ENCODE measurements at places on chromosomes 1 and 21.
A peak's percentile ranks its signal among the peaks of the same experiment; 100 is the strongest.

DNA sequence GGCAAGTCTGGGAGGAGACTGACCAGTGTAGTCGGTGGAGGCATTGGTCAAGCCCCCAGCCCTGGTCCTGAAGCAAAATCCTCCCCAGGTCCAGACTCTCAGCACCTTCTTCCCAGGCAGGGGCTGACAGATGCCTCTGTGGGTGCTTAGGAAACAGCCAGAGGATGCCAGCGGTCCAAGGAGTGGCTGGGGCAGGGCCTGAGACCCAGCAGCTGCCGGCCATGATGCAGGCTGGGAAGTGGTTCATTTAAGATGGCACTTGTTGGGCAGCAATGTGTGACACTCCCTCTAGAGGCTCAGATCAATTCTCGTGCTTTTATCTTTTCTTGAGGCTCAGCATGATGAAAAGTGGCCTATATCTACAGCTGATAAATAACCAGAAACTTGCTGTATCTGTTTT lies 165.0 kb upstream of the VAMP3 start:
- DNase-seq = no peak

GRCh38 chr1:191174298-191174697 lies 696.6 kb upstream of the BRINP3 start:
- DNase-seq = no peak

DNA sequence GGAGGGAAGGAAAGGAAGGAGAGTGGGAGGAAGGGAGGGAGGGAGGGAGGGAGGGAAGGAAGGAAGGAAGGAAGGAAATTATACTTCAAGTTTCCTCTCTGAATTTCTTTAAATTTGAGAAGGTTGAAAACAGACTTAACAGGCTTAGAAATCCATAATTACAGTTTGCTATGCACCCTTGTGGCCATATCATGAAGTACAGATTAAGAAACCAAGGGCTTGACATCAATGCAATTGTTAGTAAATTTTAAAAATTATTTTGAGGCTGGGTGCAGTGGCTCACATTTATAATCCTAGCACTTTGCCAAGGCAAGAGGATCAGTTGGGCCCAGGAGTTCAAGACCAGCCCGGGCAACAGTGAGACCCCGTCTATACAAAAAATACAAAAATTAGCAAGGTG lies 14.4 kb downstream of the ANP32E start:
- no peak for DNase-seq

- DNase-seq = no peak
Observed at GRCh38 chr1:15324869-15325335, 77.9 kb downstream of the FHAD1 start.

DNA sequence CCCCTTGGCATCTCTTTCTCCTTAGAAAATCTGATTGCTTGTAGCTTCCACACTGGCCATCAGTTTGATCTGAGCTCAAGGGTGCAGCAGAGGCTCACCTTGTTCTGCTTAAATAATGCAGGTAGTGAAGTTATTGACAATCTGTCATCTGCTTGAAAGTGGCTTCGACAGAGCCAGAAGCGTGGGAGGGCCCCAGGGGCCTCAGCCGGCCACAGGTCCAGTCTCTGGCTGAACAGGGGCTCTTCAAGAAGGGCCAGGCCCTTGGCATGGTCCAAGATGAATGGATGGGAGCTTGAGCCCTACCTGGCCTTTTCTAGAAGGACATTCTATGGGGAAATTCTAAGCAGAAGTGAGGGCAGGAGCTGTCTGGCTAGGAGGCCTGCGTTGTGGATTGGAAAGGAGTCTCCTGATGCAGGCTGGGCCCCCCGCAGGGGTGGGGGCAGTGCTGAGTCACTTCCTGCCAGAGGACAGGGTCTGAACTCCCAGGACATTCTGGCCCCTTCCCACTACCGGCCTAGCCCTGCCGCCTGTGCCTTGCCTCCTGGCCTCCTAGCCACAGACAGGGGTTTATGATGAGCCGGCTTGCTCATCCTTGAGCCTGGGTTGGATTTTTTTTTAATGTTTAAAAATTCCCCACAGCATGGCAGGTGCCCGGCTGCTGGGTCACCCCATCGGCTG lies 162.3 kb upstream of the VAMP3 start:
- DNase-seq = no peak

DNA sequence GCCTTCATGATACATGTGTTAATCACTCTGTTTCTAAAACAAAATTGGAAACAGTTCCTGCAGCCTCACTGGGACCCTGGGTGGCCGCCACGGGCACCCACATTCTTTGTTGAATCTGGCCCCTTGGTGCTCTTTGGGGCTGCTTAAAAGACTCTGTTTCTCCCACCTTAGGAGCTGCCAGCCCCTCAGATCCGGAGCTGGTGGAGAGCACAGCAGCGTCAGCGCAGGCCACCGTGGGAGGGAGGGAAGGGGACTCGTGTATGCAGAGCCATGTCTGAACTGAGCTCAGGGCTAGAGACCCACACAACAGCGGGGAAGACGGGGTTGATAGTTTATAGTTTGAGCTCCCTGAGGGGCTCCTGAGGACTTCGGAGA lies 121.2 kb downstream of the CNIH3 start:
- DNase-seq = no peak

DNA sequence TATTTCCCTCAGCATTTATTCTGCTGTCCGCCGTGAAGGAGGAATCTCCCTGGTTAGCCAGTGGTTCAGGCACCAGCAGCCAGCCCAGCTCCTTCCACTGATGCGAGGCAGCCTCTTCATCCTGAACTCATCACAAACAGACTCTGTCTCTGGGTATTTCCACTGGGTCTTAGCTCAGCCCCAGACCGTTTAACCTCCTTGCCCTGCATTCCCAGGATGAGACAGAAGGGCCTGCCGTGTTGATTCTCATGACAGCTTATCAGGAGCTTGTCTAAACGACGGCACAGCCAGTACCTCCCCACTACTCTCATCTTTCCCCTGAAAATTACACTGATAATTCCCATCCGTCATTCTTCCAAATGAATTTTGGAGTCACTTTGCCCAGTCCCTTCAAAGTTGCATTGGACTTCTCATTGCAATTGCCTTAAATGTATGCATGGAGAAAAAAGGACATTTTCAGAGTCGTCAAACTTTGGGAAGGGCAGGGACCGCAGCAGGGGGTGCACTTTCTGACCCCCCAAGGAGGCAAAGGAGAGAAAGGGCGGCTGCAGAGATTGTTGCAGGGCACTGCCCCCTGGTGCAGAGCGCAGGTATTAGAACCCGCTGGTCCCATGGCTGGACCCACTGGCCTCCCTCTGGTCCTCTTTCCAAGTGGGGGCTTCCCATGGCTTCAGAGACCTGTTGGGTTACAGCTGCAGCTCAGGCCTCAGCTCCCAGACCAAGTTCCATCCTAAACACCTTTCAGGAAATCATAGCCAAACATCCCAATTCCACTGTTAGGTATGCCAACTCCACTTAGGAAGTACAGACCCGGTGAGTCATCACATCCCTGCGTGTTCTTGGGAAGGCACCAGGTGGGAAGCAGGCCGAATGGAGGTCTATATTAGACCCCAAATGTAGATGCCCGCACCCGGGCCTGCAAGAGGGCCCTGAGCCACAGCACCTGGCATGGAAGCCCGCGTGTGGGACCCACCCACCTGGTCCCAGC lies 3.7 kb upstream of the MEGF6 start:
- DNase-seq = no peak

- DNase-seq = no peak
Observed at GRCh38 chr1:240575981-240576662, 35.8 kb downstream of the GREM2 start.

DNA sequence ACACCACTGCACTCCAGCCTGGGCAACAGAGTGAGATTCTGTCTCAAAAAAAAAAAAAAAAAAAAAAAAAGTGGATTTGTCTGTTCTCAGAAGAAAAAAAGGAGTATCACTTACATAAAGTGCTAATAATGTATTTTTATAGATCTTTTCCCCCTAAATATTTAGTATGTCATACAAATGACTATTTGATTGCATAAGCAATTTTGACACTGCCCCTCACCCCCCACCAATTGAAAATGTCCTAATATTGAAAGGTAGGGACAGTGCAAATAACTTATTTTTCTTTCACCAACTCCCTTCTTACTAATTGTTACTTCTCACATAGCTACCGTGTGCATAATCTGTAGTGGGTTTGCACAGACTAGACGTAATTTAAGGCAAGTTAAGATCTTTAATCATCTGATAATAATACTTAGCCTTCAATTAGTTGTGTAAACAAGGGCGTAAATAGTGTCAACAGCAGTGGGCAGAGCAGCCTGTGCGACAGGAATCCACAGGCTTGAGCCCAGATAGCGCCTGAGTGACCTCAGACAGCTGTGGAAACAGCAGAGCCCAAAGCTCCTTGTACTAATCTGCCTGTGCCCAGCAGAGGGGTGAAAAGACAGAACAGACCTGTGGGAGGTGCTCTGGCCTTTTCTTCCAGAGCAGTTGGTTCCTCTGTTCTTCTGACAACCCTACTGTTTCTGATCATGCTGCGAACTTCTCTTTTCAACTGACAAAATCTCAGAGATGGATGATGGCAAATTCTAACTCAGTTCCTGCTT lies 4.5 kb upstream of the IER5 start:
- no peak for DNase-seq

GRCh38 chr1:194289569-194290266 lies 1103.3 kb upstream of the B3GALT2 start:
- no peak for DNase-seq

DNA sequence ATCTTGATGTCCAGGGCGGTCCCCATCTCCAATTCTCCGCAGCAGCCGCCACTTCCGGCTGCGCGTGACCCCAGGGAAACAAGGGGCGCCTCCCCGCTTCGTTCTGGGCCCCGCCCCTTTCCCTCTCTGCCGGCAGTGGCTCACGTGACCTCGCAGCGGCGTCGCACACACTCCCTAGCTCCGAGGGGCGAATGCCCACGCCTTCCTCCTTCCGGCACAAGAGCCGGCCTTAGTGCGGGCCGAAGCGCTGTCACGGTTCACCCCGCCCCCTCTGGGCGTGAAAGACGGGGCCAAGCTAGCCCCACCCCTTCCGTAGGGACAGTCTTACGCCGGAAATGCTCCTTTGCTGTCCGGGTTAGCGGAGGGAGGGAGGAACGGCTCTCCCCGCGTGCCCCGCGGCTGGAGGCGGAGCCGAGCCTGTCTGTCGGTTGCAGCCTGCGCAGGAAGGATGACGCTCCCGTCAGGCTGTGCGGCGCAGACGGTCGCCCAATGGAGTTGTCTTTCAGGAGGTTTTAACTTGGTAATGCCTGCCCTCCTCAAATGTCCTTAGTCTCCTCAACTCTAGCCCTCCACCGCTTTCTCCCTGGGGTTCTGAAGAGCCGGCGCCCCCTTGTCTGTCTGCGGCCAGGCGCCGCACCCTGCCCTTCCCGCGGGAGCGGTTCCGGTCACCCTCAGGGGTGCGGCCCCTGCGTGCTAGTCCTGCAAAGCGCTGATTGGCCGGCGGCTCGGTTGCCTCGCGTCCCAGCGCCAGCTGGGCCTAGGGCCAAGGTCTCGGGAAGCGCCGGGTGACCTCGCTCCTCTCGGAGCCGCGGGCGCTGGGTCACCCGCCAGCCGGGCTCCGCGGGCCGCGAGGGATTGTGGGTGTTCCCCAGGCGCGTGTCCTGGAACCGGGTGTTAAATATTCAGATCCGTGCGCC lies at the start of gene VPS26C:
VPS26C (minus strand) TSS at position 66 of the 917 bp plus-strand sequence; CDS start at position 26, 40 bp downstream.
- DNase-seq = peak; percentile 92

DNA sequence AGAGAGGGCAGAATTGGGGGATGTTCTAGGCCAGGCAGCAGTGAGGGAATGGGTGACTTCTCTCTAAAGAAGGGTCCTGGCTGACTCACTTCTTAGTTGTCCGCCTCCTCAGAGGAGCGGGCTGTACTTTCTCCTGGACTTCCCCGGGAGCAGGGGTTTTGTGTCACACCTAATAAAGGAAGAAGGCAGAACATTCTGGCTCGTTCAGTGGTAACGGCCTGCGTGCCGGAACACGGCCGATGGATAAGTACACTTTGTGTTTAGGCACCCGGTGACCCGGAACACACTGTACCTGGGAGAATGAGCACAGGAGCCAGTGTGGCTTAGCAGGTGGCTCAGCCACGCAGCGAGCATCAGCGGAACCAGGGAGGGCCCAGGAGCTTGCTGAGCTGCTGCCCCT lies 84.7 kb downstream of the FBXO2 start:
- no peak for DNase-seq

GRCh38 chr1:3593334-3593733 lies 18.0 kb downstream of the MEGF6 start:
- DNase-seq = no peak

DNA sequence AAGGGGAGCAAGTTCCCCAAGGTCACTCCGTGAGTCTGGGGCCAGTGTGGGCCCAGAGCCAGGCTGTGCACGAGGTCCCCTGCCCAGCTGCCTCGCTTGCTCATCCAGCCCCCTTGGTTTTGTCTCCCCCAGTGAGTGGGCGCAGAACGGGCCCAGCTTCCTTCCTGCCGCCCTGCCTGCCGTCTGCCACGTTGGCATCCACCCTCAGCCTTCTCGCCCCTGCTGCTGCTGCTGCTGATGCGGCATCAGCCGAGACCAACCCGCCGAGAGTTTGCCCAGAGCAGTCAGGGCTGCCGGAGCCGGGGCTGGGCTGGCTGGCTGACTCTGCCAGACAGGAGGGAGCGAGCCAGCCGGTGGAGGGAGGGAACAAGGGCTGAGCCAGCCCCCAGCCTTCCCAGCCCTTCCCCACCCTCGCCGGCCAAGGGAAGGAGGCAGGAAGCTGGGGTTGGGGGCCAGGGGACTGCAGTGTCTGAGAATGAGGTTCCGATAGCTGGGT lies 31.4 kb upstream of the WASF2 start:
- no peak for DNase-seq

- DNase-seq = no peak
Observed at GRCh38 chr1:160451859-160452232, 51.5 kb downstream of the VANGL2 start.

GRCh38 chr1:175755516-175756070 lies 12.2 kb upstream of the TNR start:
- no peak for DNase-seq

DNA sequence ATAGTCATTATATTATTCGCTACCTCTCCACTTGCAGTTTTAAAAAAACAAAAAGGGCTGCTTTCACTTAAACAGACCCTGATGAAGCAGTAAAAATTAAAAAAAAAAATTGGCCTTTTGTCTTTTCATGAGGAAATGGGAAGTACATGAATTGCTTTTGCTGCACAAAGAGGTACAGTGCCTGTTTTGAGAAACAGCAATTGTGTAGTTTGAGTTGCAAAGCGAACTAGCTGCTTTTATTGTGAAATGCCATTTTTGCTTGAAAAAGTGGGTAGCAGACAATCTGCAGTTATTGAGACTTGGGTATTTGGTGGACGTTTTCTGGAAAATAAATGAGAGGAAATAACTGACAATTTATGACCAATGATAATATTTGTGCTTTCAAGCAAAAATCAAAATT lies 7.0 kb downstream of the DIP2A start:
- no peak for DNase-seq

GRCh38 chr21:32523988-32524719 lies 61.2 kb downstream of the TCP10L start:
- no peak for DNase-seq

DNA sequence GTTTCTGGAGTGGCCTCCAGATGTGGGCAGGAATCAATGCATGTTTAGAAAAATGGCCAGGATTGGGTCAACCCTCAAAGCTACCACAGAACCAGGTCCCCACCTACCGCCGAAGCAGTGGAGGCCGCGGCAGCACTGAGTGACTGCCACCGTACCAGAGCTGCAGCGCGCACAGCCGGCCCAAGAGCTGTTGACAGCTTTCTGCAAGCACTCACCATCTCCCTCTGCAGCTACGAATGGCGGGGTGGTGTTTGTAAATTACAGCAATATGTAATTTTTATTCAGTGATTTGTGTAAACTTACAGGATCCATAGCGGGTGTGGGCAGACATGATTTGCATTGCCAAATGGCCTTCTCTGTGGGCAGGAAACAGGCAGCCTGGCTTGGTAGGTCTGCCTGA lies 96.4 kb downstream of the CAMK2N1 start:
- no peak for DNase-seq

- DNase-seq = no peak
Observed at GRCh38 chr21:36676039-36676950, 22.6 kb upstream of the SIM2 start.

Measured in esophagus squamous epithelium (tissue), 5 donors.